ENCODE measurements at places on chromosomes 2 and 18.

DNA sequence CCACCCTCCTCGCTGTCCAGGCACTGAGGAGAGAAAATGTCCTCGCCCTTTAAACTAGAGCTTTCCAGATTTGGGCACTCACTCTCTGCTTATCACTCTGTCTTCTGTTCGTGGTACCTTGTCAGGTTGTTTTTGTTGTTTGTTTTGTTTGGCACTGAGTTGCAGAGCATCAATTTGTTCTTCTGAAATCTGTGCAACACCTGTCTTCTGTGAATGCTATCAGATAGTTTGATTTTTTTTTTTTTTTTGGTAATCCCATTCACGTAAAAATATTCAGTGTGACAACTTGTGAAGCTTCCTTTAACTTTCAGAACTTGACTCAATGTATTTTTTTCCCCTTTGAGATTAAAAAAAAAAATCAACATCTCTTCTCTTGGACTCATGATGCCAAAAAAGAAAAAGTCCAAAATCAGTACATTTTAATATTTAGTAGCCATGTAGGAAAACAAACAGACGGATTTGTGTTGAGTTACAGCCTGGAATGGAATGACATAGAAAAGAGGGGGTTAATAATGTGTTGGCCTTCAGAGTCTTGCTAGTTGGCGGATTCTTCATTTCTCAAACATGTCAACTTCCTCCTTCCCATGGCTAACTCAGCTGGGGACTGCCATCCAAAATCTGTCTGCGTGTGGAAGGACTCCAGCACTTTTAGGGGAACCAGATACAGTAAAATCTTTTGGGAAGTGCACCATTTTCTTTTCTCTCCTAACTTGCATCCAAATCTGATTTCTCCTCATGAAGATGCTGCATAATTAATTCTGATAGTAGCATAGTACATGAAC is 1.6 kb downstream of the TMEM178A start:
- DNase-seq, result no peak

DNA sequence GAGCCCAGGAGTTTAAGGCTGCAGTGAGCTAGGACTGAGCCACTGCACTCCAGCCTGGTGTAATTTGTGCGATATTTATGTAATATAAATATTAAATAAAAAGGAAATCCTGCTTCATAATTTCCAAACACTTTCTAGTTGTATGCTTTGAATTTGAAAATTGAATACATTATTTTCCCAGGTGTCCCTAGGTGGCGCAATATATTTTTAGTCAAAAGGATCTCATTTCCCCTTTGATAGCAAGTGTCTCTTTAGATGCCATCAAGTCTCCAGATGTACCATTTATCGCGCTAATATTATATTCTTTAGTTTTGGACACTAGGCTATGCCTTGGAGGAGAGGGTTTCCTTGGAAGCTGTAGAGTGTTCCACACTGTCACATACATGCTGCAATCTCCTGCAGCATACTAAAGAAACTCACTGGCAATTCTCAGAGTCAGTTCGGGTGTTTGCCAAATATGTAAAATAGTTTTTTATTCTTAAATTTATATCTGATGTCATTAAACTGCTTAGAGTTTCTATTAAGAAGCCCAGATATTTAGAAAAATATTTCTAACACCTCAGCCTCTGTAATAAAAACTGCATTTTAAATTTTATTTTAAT is 5.6 kb upstream of the WDR7 start:
- DNase-seq, result no peak

GRCh38 chr2:105768176-105768575 is 23.5 kb downstream of the NCK2 start:
- no peak for DNase-seq

DNA sequence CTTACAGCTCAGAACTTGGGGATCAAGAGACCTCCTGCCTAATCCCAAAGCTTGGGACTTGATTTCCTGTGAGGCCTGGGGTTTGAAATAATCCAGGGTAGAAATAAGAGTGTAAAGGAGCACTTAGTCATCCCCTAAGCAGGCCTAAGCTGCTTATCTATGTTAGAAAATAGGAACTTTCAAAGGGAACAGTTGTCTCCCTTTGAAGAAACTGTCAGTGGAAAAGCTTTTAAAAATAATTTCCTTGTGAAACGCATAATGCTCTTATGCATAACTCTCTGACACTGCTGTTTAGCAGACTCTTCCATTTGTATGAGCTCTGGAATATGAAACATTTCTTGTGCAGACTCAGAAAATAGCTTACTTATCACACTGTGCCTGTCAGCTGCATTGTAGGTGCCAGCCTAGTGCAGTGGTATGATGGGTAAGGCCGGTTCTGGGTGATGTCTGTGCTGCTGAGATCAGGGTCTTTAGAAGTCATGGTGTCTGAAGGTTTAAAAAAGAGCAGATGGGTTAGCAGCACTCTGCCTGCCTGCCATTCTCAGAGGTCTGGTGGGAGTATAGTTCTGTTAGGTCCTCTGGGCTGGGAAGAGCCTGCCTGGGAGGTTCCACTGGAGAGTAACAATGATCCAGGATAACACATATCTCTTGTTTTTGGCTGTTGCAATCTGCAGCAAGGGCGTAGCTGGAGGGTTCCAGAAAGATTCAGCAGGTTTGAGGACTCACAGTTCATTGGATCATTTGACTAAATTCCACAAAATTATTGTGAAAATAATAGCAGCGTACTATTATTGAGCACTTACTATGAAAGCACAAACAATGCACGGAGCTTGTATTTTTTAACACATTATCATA is 283.2 kb upstream of the MEX3C start:
- DNase-seq, result no peak

All from activated CD4-positive, alpha-beta T cell treated with anti-CD3 and anti-CD28 coated beads, Interleukin-2, amount 50 U/mL, for 24 hours (primary cell).